ENCODE measurements at places on chromosomes 4 and X. TPM values are rescaled to one million over a fixed set of nuclear protein-coding genes. Genes with fewer than 3 reads are reported as not detected.

GRCh38 chr4:40857956-40858355 lies 108.2 kb downstream of the NSUN7 start:
- DNase-seq, result no peak

DNA sequence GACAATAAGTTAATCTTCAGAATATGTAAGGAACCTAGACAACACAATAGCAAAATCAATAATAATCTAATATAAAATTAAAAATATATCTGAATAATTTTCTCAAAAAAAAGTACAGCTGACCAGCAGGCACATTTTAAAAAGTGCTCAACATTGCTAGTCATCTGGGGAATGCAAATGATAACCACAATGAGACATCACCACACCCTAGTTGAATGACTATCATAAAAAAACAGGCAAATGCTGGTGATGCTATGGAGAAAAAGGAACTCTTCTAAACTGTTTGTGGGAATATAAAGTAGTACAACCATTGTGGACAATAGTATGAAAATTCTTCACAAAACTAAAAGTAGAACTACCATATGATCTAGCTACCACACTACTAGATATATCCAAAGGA lies 956.9 kb upstream of the NDST4 start:
- DNase-seq, result no peak

GRCh38 chrX:79117078-79117477 lies 27.4 kb upstream of the GPR174 start:
- DNase-seq, result no peak

GRCh38 chr4:74311696-74312313 lies 3.5 kb downstream of the EPGN start:
- DNase-seq, result no peak

GRCh38 chrX:121333942-121334341 lies 286.5 kb downstream of the GLUD2 start:
- no peak for DNase-seq

GRCh38 chr4:153759407-153760316 lies at the start of gene RNF175:
TSS of gene RNF175 (minus strand) at chr4:153760024. CDS start at chr4:153759862, 162 bp downstream.
- peak; percentile 69 for DNase-seq

DNA sequence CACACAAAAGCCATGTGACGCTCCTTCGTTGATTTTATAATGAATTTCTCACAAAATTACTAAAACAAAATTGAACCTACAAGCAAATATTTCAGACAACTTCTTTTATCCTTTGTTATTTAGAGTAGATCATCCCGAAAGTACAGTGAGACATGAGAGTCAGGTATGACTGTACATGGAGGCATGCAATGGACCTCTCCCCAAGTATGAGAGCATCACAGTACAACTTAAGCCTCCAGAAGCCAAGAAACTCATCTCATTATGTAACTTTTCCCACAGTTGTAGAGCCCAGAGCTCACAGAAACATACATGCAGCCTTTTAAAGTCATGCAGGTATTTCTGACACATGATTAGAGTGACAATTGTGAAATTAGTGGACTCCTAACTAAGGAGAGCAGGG lies 167.7 kb downstream of the PAPSS1 start:
- DNase-seq, result no peak

DNA sequence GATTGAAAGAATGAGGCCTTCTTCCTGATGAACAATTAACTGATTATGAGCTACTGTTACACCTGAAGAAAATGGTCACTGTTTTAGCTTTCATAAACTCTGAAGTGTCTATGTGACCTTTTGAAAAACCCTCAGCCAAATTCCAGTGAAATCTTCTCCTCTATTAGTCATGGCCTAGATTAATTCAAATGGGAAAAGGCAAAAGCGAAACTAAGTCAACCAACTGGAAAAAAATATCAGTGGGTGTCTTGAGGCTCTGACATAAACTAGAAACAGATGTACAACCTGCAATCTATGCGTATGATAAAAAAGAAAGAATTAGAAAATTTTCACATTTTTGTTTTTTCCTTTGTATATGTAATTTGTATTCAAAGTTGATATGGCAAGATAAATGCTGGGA lies 169.4 kb upstream of the BANK1 start:
- no peak for DNase-seq

GRCh38 chrX:41621222-41621723 lies 67.5 kb upstream of the GPR34 start:
- no peak for DNase-seq

GRCh38 chr4:124179506-124180186 lies 532.9 kb downstream of the ANKRD50 start:
- DNase-seq, result no peak

DNA sequence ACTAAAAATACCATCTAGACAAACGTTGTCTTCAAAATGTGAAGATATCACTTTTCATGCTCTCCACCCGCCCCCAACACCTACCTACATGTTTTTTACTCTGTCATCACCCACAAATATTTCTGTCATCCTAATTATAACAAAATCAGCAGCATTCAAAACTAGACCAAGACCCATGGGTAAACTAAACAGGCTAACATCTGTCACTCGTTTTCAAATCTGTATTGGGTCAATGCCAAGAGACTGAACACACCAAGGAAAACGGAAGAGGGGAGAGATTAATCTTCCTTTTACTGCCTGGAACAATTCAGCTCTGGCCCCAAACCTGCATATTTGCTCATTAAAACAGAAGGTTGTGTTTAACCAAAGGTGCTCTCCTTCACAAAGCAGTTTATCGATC lies 17.5 kb downstream of the FAM184B start:
- no peak for DNase-seq

DNA sequence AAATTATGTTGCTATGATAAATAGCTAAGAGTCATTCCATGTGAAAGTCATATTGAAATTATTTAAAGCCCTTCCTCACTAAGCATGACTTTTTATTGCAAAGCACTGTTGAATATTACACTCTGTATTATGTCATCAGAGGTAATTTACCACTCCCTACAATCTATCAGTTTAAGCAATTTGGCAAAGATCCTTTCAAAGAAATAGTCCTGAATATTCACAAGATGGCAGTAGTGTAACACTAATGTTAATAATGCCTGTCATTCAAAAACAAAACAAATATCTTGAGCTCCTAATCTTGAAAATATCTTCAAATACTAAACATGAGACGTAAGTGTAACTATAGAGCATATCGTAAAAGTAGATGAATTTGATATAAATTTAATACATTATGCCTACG lies 208.6 kb upstream of the TECRL start:
- DNase-seq, result no peak

DNA sequence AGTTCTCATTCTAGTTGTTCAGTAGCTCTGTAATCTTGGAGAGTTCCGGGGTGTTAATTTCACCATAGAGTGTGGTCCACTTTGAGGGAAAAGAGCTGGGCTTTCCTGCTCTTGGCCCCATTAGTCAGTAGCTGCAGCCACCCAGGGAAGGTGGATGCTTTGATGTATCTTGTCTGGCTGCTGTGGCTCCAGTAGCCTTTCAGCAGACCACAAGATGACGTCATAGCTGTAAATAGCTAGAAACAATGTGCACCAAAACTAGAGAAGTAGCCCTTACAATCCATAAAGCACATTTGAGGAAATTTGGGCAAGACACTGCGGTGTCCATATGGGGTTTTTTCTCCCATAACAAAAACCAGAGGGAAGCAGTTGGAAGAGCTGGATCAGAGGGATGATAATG lies 32.9 kb upstream of the PRPS2 start:
- no peak for DNase-seq

DNA sequence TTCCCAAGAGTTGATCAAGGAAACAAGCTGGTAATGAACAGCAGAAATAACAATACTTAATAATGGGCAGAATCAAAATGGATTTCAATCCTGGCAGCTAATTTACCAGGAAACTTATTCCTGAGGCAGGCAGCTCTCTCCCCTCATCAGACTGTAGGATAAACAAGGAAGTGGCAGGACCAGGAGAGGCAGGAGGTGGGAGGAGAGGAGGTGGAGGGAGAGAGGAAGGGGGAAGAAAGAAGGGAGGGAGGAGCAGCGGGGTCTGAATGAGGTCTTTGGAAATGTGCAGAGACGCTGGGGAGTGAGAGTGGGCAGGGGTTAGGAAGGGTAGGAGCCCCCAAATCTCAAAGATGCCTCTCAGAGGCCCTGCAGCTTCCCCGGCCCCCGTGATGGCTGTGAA lies 231.5 kb downstream of the BCOR start:
- DNase-seq, result no peak

GRCh38 chr4:147287588-147287890 lies 193.4 kb upstream of the EDNRA start:
- DNase-seq, result no peak

GRCh38 chrX:132452911-132453550 lies 35.8 kb downstream of the MBNL3 start:
- DNase-seq, result no peak

DNA sequence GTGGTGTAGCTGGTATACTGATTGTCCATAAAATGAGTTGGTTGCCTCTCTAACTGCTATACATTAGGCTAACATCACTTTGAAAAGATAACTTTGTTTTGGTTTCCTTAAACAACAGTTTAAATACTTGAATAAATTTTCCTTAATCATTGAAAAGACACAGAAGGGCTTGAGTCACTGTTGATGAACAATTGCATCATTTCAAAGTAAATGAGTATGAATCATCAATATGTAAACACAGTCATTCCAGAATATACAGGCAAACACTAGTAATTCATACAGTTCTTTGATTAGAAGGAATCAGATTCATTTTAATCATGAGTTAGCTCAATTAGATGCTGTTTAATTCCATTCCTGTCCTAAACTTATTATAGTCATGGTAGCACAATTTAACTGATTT lies 160.6 kb downstream of the AFF2 start:
- DNase-seq, result no peak

DNA sequence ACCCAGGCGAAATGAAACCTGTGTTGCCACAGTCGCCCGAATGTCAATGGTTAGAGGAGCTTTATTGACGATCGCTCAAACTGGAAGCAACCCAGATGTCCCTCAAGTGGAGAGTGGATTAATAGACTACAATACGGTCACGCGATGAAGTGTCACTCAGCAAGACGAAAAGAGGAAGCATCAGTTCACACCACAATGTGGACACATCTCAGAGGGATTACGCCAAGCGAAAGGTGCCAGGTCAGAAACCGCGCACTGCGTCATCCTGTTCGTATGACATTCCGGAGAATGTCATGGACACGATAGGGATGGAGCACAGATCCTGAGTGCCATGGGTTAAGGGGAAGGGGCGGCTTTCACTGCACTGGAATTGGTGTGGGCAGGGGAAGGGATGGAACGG lies 111.7 kb downstream of the HMX1 start:
- no peak for DNase-seq

- DNase-seq, result no peak
Measured at GRCh38 chr4:15253349-15253748, 174.5 kb upstream of the C1QTNF7 start.

GRCh38 chr4:92789741-92790140 lies 486.0 kb downstream of the GRID2 start:
- DNase-seq, result no peak

DNA sequence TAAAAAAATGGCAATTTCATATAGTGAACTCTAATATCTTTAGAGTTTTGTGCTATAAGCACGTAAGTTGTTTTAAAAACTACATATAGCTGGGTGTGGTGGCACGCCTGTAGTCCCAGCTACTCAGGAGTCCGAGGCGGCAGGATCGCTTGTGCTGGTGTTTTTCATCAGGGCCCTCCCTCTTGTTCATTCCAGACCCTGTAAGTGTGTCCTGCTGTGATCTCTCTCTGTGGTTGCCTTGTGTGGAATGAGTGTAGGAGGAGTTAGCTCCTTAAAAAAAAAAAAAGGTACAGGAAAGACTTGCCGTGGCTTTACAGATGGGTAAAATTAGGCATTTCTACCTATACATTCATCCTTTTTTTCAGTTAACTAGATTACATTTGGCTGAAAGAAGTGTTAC lies 35.4 kb downstream of the RBBP7 start:
- no peak for DNase-seq

- no peak for DNase-seq
Measured at GRCh38 chr4:76278583-76278982, 27.1 kb downstream of the FAM47E start.

DNA sequence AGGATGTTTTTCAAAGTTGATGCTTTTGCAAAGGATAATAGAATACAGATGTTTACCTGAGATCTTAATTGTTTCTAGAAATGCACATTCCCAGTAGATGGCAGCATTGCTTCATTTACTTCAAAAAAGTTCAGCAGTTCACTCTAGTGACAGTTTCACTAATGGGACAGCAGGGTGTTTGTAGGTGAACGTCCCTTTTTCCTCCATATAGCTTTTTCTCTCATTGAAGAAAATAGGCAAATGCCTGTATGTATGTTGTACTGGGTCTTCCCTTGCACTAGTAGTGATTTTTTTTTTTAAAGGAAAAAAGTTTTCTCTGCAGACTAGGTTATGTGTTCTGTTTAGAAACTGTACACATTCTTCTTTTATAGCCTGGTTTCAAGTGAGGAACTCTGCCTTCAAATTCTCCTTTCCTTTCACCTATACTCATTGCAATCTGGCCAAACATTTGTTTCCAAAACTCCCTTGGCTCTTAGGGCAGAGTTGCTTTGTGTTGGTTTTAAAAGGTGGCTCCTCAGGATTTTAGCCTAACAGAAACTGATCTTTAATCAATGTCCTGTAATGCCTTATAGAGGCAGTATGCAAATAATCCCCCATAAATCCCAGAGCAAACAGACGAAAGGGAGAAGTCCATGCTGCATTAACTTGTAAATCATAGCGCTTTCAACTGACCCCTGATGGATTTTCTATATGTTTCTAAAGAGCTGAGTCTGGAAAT lies 86.3 kb downstream of the EGF start:
- DNase-seq, result no peak

GRCh38 chr4:48968814-48969213 lies 17.3 kb upstream of the CWH43 start:
- DNase-seq, result no peak

GRCh38 chrX:72128881-72129280 lies 2.8 kb downstream of the RTL5 start:
- peak; percentile 35 for DNase-seq

GRCh38 chrX:47723689-47724088 lies 64.7 kb upstream of the UXT start:
- DNase-seq, result no peak

GRCh38 chrX:23493941-23494374 lies 159.3 kb downstream of the PTCHD1 start:
- DNase-seq, result no peak

GRCh38 chrX:56726605-56727004 lies 2.4 kb upstream of the NBDY start:
- no peak for DNase-seq

XAGE2 gene
- total RNA-seq, result not detected

TMPRSS11F gene
- not detected for total RNA-seq

KCNIP4 gene
- total RNA-seq, result 30.4 TPM

SULT1B1 gene
- total RNA-seq, result 0.10 TPM

CLDN22 gene
- not detected for total RNA-seq

NPY1R gene
- 0.54 TPM for total RNA-seq

FAM9C gene
- total RNA-seq, result not detected

IL15 gene
- not detected for total RNA-seq

SLIT2 gene
- 21.6 TPM for total RNA-seq

LUZP4 gene
- not detected for total RNA-seq

EREG gene
- not detected for total RNA-seq

CXCL1 gene
- not detected for total RNA-seq

RIBC1 gene
- 0.64 TPM for total RNA-seq

TCP11X2 gene
- 3.7 TPM for total RNA-seq

TRIML2 gene
- not detected for total RNA-seq

AGTR2 gene
- not detected for total RNA-seq

SLC25A43 gene
- 1.0 TPM for total RNA-seq

Data from glutamatergic neuron (in vitro differentiated cells).